ENCODE measurements at places on chromosomes 2 and 18.
A peak's percentile ranks its signal among the peaks of the same experiment; 100 is the strongest.

- DNase-seq: no peak
Measured at GRCh38 chr2:199982126-199982843, 26.9 kb downstream of the MAIP1 start.

DNA sequence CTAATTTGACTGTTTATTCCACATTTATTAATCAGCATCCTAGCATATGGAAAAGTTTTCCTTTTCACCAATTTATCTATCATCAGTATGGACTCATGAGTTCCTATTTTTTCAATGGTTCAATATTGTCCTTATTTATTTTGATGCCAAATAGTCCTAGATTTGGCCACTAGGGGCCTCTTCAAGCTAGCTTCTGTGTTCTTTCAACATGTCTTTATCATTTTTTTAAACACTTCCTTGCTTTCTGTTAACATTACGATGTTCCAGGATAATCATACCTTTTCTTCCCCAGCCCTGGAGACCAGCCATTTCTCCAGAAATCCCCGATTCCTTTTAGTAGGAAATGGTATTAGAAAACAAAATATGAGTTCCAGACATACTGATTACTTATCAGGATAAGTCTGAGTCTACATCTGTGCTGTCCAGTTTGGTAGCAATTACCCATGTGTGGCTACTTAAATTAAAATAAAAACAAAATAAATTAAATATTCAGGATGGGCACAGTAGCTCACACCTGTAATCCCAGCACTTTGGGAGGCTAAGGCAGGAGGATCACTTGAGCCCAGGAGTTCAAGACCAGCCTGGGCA is 70.6 kb downstream of the RPE start:
- peak; percentile 47 for DNase-seq

DNA sequence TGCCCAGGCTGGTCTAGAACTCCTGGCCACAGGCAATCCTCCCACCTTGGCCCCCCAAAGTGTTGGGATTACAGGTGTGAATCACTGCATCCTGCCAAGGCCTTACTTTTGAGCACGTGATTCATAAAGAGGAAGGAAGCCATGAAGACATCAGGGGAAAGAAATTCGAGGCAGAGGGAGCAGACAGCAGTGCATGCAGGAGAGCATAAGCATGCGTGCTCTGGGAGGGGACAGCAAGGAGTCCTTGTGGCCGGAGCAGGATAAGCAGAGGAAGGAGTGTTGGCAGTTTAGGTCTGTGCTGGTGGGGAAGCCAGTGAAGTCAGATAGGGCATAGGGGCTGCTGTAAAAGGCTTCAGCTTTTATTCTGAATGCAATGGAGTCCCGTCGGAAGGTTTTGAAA is 400.5 kb upstream of the RAB12 start:
- no peak for DNase-seq

GRCh38 chr2:161979490-161979889 is 94.5 kb downstream of the DPP4 start:
- no peak for DNase-seq

DNA sequence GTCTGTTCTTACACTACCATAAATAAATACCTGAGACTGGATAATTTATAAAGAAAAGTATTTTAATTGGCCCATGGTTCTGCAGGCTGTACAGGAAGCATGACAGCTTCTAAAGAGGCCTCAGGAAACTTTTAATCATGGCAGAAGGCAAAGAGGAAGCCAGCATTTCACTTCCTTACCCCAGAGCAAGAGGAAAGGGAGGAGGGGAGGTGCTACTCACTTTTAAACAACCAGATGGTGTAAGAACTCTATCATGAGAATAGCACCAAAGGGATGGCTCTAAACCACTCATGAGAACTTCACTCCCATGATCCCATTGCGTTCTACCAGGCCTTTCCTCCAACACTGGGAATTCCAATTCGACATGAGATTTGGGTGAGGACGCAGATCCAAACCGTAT is 344.4 kb upstream of the SLC39A10 start:
- peak; percentile 58 for DNase-seq

GRCh38 chr2:241288324-241288888 is 27.1 kb downstream of the HDLBP start:
- DNase-seq: no peak

- DNase-seq: no peak
Measured at GRCh38 chr2:72636210-72636609, 189.6 kb downstream of the EXOC6B start.

DNA sequence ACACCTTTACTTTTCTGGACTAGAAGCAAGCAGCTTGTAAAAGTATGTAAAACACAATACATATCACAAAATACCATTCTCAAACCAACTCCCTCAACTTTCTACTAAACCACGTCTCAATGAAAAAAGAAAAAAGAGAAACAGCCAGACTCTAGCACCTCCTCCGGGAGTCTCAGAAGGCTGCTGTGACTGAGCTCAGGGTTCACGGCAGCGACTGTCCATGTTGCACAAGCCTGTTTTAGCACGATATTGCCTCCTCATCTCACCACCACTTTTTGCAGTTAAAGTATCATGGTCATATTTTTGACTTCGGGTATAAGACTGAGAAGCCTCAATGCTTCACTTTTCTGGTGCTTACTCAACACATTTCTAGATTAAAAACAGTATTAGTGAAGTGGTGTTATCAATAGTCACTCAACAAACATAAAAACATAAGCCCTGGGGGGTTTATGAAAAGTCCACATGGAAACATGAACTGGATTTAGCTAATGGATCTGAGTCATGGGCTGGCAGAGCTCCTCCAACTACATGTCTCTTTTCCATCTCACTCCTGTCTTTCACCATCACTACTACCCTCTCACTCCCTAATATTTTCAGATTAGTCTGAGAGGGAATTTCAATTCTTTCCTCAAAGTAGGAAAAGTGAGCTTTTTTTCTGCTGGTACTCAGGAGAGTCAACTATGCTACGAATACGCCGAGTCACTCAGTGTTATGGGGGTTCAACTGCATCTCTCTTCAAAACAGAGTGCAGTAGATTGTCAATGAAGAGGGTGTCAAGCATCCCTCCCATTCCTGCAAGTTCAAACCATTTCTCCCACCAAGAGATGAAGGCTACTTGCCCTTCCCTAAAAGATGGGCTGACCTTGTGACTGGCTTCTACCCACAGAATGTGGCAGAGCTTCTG is 113.7 kb downstream of the OSR1 start:
- peak; percentile 19 for DNase-seq

DNA sequence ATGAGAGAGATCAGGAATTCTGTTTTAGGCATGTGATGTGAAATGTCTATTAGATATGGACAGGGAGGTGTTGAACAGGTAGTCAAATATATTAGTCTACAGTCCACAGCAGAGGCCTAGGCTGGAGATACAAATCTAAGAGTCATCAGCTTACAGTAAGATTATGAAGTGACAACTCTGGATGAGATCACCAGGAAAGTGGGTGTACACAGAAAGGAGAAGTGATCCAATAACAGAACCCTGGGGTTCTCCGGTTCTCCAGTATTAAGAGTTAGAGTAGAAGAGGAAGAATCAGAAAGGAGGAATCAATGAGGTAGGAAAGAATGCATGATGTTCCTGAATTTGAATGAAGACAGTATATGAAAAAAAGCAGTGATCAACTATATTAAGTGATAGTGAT is 362.3 kb downstream of the FIGN start:
- no peak for DNase-seq

DNA sequence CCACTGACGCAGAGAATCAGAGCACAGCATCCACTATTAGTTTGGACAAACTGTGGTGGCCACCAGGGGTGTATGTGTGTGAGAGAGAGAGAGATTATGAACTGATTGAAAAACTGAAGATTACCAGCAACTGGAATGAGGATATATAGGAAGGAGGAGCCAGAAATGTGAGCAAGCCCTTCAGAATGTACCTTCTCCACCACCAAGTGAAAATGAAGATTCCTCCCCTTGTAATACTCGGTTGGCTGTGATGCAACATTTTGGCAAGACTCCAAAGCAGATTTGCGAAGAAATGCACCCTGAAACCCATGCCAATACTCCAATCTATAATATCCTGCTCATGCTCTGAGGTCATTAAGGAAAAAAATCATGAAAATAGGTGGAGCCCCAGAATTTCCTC is 121.2 kb upstream of the SLC35G4 start:
- DNase-seq: no peak

DNA sequence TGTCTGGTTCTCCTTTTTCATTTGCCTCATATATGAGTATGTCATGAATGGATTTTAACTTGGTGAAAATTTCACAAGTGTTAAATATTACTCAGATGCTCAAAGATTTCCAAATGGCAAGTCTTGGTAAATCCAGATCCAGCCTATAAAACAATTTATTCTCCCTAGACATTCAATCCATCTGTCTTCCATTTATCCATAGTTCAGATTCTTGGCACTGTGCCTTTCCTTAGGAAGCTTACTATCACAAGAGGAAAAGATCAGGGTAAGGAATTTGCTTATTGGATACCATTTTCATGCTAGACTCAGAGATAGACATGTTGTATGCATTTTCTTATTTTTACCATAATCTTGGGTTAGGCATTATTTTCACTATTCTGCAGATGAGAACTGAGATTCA is 72.5 kb upstream of the LRRTM1 start:
- DNase-seq: no peak

DNA sequence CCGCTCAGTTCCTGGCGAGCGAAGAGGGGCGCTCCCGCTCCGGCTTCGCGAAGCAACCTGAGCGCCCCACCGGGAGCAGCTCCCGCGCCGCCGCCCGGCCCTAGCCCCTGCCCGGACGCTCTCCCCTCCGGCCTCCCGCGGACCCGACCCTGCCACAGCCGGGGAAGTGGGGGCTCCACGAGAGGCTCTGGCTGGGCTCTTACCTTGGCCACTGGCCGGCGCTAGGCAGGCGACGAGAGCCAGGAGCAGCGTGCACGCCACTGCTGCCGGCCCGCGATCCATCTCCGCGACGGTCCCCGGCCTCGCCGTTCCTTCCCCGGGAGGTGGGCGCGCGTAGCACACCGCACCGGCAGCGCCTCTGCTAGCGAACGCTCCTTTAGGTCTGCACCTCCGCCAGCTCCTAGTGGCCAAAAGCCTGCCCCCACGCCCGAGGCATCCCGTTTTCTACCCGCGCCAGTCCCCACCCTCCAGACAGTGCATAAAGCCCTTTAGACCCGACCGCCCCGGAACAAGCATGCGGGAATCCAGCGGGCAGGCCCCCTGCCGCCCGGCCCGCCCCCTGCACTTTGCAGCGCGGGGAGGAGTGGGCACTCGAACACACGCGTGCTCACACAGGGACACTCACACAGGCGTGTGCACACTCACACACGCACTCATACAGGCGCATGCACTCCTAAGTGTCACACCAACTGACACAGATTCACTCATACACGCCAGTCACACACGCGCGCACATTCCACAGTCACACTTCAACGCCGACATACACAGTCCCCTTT is at the start of gene LRP2:
TSS of gene LRP2 (minus strand) at position 417 of the 776 bp plus-strand sequence. CDS start at position 282, 135 bp downstream.
- no peak for DNase-seq

GRCh38 chr2:25373269-25373981 is 31.7 kb upstream of the DNMT3A start:
- DNase-seq: no peak

GRCh38 chr2:24652265-24653182 is 140.7 kb downstream of the PTRHD1 start:
- no peak for DNase-seq

DNA sequence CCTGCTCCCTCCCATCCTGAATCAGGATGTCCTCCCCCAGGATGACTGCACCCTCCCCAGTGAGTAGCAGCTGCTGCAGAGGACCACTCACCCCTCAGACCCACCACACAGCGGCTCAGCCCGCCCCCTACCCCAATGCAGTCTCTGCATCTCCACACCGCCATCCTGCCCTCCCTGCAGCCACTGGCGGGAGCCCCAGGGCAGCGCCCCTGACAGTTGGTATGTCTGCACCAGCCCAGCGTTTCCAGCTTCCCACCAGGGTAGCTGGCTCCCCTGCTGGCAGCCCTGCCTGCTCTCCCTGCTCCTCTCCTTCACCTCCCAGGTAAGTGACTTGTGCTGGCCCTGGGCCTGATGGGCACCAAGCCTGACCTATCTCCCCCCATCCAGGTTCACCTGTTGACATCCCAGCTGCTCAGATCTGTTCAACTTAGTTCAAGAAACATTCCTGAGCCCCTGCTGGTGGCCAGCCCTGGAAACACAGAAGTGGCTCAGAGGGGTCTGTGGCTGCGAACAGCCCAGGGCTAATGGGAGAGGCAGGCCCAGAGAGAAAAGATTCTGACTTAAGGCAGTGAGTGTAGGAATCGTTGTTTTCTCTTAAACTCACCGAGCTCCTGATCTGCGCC is 117.7 kb upstream of the RAB6C start:
- DNase-seq: no peak

GRCh38 chr2:28547906-28548600 is 52.2 kb downstream of the PLB1 start:
- DNase-seq: no peak

GRCh38 chr2:105876191-105876590 is 131.5 kb downstream of the NCK2 start:
- DNase-seq: no peak

Measured in RPMI7951 (cell line).